Aorta (tissue), 5 donors: ENCODE measurements at places on chromosomes 4 and X.

DNA sequence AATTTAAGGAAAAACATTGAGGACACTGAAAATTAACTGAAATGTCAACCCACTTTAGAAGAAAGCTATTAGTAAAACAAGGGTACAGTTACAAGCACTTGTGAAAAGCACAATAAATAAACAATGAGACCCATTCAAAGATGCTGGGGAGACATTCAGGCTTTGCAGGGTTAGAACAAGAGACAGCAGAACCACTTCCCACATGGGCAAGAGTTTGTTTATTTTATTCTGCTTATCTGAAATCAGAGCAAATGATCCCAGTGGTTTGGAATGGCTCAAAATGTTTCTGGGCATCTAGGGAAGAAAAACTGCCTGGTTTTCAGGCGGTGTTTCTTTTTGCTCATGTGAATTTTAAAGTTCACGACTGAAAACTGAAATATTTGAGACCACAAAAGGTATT lies 42.4 kb downstream of the PPP3CA start:
- no peak for DNase-seq

DNA sequence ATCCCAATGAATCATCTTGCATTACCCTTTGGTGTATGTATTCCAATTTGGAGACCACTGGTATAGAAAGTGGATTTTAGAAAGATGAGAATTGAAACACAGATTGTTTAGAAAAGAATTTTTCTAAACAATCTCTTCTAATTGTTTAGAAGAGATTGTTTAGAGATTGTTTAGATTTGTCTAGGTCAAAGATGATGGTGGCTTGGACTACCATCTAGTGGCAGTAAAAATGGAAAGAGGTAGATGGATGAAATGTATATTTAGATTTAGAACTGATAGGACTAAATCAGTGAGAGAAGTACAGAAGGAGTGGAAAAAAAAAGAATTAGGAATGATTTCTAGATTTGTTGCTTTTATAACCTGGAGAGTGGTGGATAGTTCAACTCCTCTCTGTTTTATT lies 70.6 kb downstream of the ARSJ start:
- no peak for DNase-seq

DNA sequence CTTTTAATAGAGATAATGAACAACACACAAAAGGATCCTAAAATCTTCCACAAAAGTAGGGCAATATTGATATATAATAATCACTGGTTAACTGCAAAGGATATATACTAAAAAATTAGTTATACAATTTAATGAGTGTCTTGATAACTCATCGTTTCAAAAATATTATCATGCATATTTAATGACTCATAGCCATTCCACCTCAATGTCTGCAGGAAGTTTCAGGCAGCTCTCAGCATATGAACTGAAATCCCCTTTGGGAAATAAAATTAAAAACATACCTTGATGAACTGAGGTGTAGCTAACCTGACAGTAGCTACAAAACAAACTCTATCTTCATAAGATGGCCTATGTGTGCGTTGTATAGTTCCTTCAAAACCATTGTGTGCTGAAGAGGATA lies 62.9 kb downstream of the TMEM165 start:
- DNase-seq = no peak

DNA sequence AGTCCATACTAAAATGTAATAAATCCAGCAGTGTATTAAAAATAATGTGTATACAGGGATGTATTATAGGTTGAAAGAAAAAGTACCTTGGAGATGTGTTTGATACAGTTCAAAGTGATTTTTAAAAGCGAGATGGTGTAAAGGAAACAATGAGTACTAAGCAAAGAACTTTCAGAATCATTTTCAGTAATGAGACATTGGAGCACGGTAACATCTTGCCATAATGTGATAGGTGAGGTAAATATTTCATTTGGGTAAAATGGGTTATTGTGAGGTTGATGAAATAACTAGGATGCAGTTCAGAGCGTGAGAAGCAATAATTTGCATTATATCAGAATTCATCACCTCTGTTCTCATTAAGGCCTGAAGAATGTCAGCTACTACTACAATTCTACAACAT lies 25.9 kb downstream of the EIF2S3 start:
- no peak for DNase-seq

DNA sequence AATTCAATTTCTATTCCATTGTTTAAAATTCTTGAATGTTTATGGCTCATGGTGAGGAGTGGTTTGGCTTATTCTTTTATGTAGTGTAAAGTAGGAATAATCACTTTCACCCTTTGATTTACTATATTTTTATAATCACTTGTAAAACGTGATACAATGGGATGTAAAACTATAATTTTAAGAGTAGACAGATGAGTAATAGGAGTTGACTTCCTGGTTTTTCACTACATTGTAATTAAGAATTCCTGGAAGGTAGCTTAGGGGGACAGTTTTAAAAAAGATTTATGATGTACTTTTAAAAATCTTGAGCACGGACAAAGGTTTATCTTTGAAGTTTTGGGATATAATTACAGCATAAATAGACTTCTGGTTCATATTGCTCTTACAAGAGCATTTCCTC lies 65.3 kb downstream of the PDGFC start:
- no peak for DNase-seq

DNA sequence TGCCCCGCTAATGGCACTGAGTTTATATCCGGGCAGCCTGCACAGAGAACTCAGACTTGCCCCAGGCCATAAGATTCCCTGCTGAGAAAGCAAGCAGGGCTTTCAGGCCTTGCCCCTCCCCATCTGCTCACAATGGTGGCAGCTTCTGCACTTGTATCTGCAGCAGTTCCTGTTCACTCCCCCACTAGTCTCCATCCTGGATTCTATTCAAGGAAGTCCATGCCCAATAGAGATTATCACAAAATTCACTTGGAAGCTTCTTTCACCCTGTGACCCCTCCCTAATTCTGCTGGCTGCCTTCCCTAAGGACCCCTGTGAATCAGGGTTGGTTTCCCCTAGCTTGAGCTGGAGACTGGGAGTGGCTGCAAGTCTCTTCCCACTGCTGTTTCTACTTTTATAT lies 34.5 kb upstream of the UCP1 start:
- no peak for DNase-seq

DNA sequence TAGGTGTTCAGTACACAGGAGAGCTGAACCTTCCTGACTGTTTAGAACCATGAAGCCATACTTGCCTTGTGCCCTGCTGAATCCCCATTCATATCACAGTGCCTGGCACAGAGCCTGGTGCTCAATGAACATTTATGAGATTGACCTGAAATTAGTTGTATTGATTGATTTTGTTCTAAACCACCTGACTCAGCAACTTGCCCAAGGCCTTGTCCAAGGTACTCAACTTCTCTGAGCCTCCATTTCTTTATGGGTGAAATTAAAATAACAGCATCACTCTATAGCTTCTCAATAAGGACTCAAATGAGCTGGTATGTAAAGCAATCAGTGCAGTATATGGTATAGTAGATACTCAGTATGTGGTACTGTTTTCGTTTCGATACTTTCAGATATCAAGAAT lies 208.1 kb downstream of the SLC39A8 start:
- DNase-seq = no peak

GRCh38 chrX:148610328-148610698 lies 109.9 kb downstream of the AFF2 start:
- DNase-seq = no peak

DNA sequence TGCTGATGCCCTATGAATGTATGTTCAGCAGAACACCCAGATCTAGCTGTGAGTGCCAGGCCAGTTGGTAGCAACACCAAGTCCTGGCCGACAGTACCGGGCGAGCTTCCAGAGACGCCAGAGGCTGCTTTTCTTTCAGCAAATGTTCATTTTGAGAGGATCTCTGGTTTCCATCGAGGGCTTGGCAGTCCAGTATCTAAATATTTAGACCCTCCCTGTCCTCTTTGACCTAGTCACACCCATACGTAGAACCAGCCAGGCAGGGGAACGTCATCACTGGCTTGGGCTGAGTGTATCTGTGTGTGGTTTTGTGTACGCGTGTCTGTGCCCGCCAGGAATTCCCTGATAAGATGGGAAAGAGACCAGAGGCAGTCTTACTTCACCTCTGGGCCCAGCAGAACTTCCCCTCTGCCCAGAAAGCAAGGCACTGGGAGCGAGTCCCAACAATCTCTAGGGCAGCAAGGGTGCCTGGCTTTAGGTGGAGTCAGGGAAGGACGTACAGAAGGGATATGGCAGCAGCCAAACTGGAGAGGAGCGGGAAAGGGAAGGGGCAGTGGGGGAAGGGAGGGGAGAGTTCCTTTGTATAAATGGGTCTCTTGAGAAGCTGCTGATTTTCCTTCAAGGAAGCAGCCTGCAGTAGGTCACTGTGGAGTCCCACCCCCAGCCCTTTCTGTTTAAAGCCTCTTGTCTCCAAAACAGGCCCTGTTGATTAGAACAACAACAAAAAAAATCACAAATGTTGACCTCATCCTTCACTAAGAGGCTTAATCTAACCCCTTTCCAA lies 15.0 kb upstream of the ELF4 start:
- DNase-seq = no peak

- no peak for DNase-seq
Observed at GRCh38 chr4:86963697-86964096, 28.9 kb downstream of the AFF1 start.
